ENCODE measurements at places on chromosomes 2 and 18. TPM values are rescaled to one million over a fixed set of nuclear protein-coding genes. Genes with fewer than 3 reads are reported as not detected.

The AKAIN1 gene
- 3.6 TPM for total RNA-seq

The SNRNP27 gene
- total RNA-seq: 41.6 TPM

The ASPRV1 gene
- 2.8 TPM for total RNA-seq

The CMPK2 gene
- 10.9 TPM for total RNA-seq

The WNT10A gene
- total RNA-seq: not detected

The ZSWIM2 gene
- 1.2 TPM for total RNA-seq

Data from occipital lobe (tissue), 3 donors.